ENCODE measurements at places on chromosomes 5 and 9.

DNA sequence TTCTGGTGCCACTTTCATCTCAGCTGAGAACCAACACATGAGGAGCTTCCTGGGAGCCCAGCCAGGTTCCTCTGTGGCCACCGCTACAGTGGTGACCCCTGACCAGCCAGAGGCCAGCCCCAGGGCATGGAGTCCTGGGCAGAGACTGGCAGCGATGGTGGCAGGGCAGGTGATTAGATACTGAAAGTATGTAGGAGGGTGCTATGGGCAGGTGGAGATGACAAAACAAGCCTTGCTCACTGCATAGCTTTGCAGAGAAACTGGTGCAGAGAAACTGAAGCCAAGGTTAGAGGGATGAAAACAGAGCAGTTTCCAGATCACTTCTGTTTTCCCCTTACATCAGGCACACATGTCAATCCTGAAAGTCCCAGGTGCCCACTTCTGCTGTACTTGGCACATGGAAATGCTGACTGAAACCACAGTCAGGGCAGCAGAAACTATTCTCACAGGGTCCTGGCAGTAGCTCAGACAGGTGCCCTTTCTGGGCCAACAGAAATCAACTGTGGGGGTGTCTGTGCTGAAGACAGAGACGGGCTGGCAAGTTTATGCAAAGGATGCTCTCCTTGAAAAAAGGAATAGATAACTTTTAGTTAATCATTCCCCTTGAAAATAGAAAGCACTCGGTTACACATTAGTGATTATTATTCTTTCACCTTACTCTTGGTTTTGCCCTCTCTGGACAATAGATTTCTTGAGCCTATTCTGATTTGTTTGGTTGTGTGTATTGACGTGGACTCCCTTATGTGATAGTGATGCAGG, 90.3 kb downstream of the ANKRD55 start:
- peaks cover 10% of the 10 kb centered on the region for H3K4me1 ChIP-seq
- no peak for DNase-seq

GRCh38 chr5:67243349-67243748, 46.8 kb upstream of the CD180 start:
- DNase-seq = no peak
- H3K27me3 ChIP-seq = no peaks in the 10 kb centered on the region
- no peaks in the 10 kb centered on the region for H3K36me3 ChIP-seq
- H3K4me1 ChIP-seq = peaks cover 28% of the 10 kb centered on the region
- no peak overlapping the region for H3K4me3 ChIP-seq
- H3K27ac ChIP-seq = no peak overlapping the region

GRCh38 chr5:96293966-96294883, 138.8 kb downstream of the PCSK1 start:
- H3K27ac ChIP-seq = no peak overlapping the region
- no peaks in the 10 kb centered on the region for H3K36me3 ChIP-seq
- no peak overlapping the region for H3K4me3 ChIP-seq
- no peaks in the 10 kb centered on the region for H3K27me3 ChIP-seq
- no peak for DNase-seq
- peaks cover 3% of the 10 kb centered on the region for H3K4me1 ChIP-seq

DNA sequence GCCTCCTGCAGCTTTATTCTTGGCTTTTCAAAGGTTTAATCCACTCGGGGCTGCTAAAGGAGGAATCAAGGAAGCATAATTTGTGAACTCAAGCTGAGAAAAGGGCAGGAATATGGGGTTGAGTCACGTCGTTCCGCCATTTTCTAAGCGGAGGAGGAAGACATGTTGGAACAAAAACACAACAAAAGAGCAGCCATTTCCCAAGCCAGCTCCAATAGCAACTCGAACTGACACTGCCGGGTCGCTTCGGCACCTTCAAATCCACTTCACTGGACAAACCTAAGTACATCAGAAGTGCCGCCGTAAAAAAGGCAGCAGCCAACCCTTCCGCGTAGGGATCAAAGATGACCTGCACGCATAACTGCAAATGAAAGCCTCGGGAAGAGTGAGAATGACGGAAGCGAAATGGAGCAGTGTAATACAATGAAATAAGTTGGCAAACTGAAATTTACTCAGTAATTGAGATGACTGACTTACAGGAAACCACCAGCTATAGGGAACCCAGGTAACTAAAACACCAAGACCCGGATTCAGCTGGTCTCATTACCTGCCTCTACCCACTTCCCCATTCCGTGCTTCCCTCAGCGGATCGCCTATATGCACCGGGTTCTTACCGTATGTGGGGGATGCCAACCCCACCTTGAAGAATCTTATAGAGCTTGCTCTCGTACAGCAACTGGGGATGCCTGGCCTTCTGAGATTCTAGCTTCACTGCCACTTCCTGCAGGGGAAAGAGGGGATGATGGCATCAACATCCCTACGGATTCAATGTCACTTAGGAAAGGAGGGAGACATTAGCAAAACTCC, 1.6 kb downstream of the CSNK1A1 start:
- no peaks in the 10 kb centered on the region for H3K27me3 ChIP-seq
- H3K4me1 ChIP-seq = peaks cover 32% of the 10 kb centered on the region
- H3K36me3 ChIP-seq = peaks cover 13% of the 10 kb centered on the region
- no peak for DNase-seq

DNA sequence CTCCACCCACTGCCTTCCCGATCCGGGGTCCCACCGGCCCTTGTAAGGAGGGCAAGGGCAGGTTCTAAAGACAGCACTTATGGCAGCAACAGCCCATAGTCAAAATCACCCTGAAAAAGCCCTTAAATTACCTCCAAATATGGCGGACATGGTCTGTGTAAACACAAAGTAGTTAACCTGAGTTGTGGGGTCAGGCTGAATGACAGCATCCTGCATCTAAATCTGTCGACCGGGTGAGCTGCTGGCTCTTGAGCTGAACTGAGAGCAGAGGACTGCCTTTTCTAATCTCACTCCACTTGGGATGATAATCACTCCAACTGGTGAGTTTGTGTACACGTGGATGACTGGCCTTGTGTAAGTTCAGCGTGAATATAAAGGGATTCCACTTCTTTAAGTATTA, 249.6 kb downstream of the DENND1A start:
- H3K4me1 ChIP-seq = peaks cover 16% of the 10 kb centered on the region
- no peak for DNase-seq
- H3K36me3 ChIP-seq = peaks cover 16% of the 10 kb centered on the region
- H3K27ac ChIP-seq = no peak overlapping the region
- H3K27me3 ChIP-seq = peaks cover 79% of the 10 kb centered on the region

DNA sequence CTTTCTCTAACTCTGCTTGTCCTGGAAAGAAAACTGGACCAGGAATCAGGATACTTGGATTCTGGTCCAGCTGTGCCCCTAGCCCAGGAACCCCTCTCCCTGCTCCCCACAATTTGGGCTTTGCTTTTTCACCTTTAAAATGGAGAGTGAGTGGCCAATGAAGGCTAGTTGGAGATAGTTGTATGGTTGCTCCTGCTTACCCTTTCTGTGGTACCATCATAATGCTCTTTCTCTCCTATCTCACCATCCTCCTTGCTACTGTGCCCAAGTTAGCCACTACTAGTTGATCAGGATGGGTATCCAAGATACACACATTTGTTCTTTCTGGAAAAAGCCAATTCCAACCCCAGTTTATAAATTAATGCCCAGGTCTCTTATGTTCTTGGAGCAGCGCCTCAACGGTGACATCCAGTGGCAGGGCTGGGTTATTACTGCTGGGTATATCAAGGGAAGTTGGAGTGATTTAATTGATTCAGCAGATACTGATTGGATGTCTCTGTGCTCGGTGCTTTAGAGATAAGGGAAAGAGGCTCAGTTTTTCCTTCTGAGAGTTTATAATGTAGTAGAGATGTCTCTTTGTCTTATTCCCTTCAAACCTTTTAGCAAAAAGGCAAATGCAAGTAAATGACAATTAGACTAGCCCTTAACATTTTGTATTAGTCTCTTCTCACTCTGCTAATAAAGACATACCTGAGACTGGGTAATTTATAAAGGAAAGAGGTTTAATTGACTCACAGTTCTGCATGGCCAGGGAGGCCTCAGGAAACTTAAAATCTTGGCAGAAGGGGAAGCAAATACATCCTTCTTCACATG, 38.5 kb downstream of the FAXDC2 start:
- H3K27me3 ChIP-seq = no peaks in the 10 kb centered on the region
- H3K27ac ChIP-seq = peak overlapping the region; percentile 75
- peaks cover 42% of the 10 kb centered on the region for H3K36me3 ChIP-seq
- peak; percentile 54 for DNase-seq
- peaks cover under 1% of the 10 kb centered on the region for H3K4me1 ChIP-seq

DNA sequence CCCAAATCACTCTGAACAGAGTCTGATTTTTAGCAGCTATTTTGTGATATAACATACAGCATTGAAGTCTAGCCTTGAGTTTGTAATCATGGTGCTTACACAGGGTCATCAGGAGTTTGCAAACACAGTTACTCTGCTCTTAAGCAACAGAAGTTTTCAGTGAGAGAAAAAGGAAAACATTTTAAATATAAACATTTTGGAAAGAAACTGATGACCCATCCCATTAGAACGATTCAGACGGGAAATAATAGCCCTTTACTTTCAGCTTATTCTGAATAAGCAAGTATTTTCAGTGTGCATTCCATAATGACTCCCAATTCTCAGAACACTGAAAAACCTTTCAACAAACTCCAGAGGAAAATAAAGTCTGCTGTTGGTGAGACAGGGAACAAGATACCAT, 46.7 kb upstream of the TMC1 start:
- H3K4me3 ChIP-seq = no peak overlapping the region
- no peaks in the 10 kb centered on the region for H3K36me3 ChIP-seq
- H3K27me3 ChIP-seq = no peaks in the 10 kb centered on the region
- H3K27ac ChIP-seq = no peak overlapping the region
- DNase-seq = no peak
- H3K4me1 ChIP-seq = peaks cover 48% of the 10 kb centered on the region

DNA sequence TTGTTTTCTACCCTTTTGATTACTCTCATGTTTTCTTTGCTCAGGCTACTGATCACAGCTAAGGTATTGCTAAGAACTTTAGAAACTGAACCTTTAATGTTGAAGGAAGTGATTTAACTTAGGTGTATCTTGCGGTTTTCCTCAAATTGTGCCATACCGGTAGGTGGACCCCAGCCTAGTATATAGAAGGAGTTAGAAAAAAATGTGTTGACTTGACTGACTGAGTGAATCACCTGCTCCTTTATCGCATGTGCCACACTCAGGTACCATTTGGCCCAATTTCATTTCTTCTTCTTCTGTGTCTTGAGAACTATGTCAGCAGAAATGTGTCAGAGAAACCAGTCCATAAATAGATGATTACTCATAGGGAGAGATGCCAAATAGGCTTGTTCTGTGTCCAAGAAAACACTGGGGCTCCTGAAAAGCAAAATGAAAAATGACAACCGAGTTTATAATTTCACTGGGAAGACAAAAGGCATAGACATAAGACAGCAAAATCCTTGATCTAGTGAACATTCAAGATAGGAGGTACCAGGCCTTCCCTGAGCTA, 19.4 kb downstream of the PLPPR1 start:
- H3K27me3 ChIP-seq = peaks cover 15% of the 10 kb centered on the region
- no peak overlapping the region for H3K27ac ChIP-seq
- H3K4me1 ChIP-seq = no peaks in the 10 kb centered on the region
- H3K4me3 ChIP-seq = no peak overlapping the region

DNA sequence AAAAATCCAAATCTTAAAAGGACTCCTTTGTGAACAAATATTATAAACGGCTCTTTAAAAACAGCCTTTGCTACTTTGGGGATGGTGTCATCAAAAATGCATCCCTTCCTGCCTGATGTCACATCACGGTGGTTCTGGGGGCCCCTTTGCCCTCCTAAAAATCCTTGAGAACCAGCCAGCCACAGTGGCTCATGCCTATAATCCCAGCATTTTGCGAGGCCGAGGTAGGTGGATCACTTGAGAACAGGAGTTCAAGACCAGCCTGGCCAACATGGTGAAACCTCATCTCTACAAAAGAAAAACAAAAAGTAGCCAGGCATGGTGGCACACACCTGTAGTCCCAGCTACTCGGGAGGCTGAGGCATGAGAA, 43.9 kb downstream of the FNBP1 start:
- peaks cover 3% of the 10 kb centered on the region for H3K36me3 ChIP-seq
- no peak overlapping the region for H3K4me3 ChIP-seq
- DNase-seq = no peak
- peak overlapping the region; percentile 83 for H3K27ac ChIP-seq
- H3K27me3 ChIP-seq = no peaks in the 10 kb centered on the region

- no peak overlapping the region for H3K4me3 ChIP-seq
- no peak for DNase-seq
- H3K27ac ChIP-seq = no peak overlapping the region
These were observed 3.6 kb downstream of the FBXO38 start for GRCh38 chr5:148387325-148387724.

DNA sequence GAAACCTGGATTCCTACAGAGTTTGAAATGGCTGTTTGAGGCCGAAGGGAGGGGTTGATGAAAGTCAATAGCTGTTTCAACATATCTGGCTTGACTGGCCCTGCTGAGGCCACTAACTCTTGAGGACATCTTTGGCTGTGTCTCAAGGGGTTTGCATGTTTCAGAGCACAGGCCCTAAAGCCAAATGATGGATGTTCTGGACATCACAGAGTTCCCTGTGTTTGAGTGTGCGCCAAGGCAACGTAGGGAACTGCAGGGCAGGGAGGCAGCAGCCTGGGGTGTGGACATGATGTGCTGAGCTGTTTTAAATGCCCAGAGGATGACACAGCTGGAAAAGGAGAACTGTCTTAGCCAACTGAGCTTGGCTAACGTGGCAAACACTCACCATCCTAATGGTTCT, 89.6 kb downstream of the RAPGEF1 start:
- H3K27me3 ChIP-seq = no peaks in the 10 kb centered on the region
- peaks cover 3% of the 10 kb centered on the region for H3K4me1 ChIP-seq
- H3K27ac ChIP-seq = no peak overlapping the region
- H3K36me3 ChIP-seq = peaks cover 14% of the 10 kb centered on the region

GRCh38 chr5:176737746-176738636, 72.4 kb upstream of the UNC5A start:
- no peak overlapping the region for H3K27ac ChIP-seq
- peaks cover 67% of the 10 kb centered on the region for H3K27me3 ChIP-seq
- peak; percentile 24 for DNase-seq
- H3K36me3 ChIP-seq = no peaks in the 10 kb centered on the region
- peaks cover 18% of the 10 kb centered on the region for H3K4me1 ChIP-seq
- H3K4me3 ChIP-seq = no peak overlapping the region

All from mesothelial cell of epicardium (in vitro differentiated cells).